ENCODE measurements at places on chromosomes 4 and X. TPM values are rescaled to one million over a fixed set of nuclear protein-coding genes. Genes with fewer than 3 reads are reported as not detected.

DNA sequence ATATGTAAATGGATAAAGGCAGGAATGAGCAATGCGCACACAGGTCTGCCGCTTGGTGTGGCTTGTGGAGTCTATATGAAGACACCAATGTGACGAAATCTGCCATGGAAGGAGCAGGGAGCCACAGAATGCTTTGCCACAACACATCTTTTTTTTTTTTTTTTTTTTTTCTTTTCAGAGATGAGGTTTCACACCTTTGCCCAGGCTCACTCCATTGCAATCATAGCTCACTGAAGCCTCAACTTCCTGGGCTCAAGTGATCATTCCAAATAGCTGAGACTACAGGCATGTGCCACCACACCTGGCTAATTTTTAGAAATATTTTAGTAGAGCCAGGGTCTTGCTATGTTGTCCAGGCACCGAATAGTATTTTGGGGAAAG is 17.4 kb upstream of the SLC34A2 start:
- H3K27me3 ChIP-seq: no peaks in the 10 kb centered on the region
- no peaks in the 10 kb centered on the region for H3K36me3 ChIP-seq
- H3K27ac ChIP-seq: no peak overlapping the region
- H3K4me3 ChIP-seq: no peak overlapping the region
- no peaks in the 10 kb centered on the region for H3K4me1 ChIP-seq

The COL4A5 gene
- 33.0 TPM for total RNA-seq

GRCh38 chr4:40423735-40424134 is 88.6 kb downstream of the CHRNA9 start:
- DNase-seq: no peak
- H3K4me1 ChIP-seq: no peaks in the 10 kb centered on the region
- no peaks in the 10 kb centered on the region for H3K27me3 ChIP-seq
- H3K27ac ChIP-seq: no peak overlapping the region

DNA sequence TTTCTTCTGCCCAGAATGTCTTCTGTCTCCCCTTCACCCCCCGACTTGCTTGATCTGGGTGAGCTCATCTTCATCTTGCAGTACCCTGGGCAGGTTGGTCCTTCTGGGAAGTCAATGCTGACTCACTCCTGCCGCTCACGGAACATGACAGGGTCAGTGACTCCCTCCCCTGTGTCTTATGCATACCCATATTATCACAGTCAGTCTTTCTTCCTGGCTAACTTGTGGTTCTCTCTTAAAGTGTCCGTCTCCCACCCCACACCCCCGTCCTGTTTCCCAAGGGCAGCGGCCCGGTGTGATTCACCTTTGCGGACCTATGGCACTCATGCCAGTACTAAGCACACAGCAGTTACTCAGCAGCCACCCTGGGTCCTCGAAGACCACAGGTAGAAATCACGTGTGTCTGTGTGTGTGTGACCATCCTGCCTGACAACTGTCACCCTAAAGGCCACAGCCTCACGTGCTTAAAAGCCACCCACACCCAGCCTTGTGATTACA is 17.7 kb downstream of the IQSEC2 start:
- no peak overlapping the region for H3K4me3 ChIP-seq
- no peak overlapping the region for H3K27ac ChIP-seq
- H3K36me3 ChIP-seq: no peaks in the 10 kb centered on the region
- no peaks in the 10 kb centered on the region for H3K4me1 ChIP-seq

GRCh38 chrX:118495061-118495921 is at the start of gene DOCK11:
Gene DOCK11 (plus strand): TSS chrX:118495815. CDS start chrX:118495972, 157 bp downstream.
- H3K4me3 ChIP-seq: peak within 1 kb of the TSS; percentile 53
- H3K4me1 ChIP-seq: no peaks in the 10 kb centered on the region
- H3K36me3 ChIP-seq: no peaks in the 10 kb centered on the region
- peak; percentile 61 for DNase-seq
- H3K27me3 ChIP-seq: no peaks in the 10 kb centered on the region

- no peak for DNase-seq
- H3K36me3 ChIP-seq: no peaks in the 10 kb centered on the region
- H3K4me3 ChIP-seq: no peak overlapping the region
- no peaks in the 10 kb centered on the region for H3K27me3 ChIP-seq
Observed at GRCh38 chr4:159129814-159130550, 27.1 kb downstream of the RAPGEF2 start.
